Esophagus mucosa (tissue), 1 donor: ENCODE measurements at places on chromosomes 16 and 17. TPM values are rescaled to one million over a fixed set of nuclear protein-coding genes. Genes with fewer than 3 reads are reported as not detected.
A peak's percentile ranks its signal among the peaks of the same experiment; 100 is the strongest.

DNA sequence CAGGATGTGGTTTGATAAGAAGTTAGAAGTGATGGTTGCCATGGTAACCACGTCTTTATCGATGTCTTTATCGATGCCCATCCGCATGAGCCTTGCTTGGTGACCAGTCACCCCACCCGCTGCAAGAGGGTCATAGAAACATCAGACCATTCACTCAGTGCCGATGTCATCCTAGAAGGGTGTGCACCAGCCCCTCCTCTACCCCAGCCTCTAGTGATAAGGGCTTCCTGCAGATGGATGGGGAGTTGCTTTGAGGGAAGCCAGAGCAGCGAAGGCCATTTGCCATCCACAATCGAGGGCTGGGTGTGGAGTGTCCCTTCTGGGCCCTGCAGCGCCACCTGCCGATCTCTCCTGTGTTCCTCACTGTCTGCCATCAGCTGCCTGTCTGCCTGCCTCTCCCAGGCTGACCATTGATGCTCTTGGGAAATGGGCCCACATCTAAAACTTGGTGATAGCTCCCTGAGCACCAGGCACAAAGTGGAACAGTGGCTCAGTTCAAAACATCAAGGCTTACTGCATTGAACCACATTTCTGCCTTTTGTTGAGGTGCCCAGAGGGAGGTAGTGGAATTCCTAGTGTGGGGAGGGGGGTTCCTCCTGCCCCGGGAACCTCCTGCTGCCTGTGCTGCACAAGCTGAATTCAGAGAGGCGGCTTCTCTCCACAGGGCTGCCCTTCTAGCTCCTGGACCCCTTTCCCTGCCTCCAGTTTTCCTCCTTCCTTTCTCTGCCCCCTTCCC, 8.9 kb downstream of the CALB2 start:
- ATAC-seq, result peak; percentile 72

Gene DNAH2
- 0.04 TPM for total RNA-seq

- no peak for ATAC-seq
Measured at GRCh38 chr16:19837331-19837980, 47.2 kb downstream of the GPRC5B start.

DNA sequence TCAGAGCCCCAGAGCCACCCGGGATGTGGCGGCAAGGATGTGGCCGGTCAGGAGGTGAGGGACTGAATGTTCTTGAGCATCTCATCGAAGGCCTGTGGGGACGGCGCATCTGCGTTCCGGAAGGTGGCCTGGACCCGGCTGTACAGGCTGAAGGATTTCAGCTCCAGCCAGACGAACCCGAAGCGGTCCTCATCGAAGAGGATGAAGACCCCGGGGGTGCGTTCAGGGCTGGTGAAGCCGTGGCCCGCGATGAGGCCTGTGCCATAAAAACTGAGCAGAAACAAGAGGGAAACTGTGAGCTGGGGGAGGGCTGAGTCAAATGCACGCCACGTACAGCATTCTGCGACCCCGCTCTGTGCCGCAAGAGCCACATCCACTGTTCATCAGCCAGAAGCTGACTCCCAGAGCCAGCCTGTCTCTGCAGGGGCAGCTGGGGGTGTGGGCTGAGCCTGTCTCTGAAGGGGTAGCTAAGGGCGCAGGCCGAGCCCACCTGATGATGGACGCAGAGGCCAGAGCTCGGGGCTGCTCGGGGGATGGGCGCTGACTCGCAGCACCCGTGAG, 14.1 kb upstream of the C16orf95 start:
- ATAC-seq, result no peak

Gene TTLL6
- total RNA-seq, result 0.12 TPM

- no peak for ATAC-seq
Measured at GRCh38 chr16:51159296-51159695, 8.2 kb upstream of the SALL1 start.

GRCh38 chr16:47600376-47600775, 139.2 kb downstream of the PHKB start:
- no peak for ATAC-seq

DNA sequence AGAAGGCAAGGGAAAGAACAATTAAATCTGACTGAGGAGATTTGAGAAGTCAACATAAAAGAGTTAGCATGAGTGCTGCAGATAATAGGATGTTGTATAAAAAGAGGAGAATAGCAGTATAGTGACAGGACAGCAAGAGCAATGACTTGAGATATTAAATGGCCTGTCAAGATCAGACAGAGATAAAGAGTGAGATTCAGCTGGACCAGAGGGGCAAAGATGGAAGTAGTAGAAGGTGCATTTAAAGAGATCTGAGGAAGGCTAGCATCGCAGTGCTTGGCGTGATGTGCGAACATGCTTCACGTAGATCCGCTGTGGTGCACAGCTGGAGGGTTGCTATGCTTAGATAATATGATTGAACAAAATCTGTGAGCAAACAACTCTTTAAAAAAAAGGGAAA, 1422.6 kb upstream of the CDH8 start:
- no peak for ATAC-seq

Gene PRDM7
- not detected for total RNA-seq

- no peak for ATAC-seq
Measured at GRCh38 chr17:80961541-80962330, 29.9 kb upstream of the CHMP6 start.

Gene KRT17
- 380 TPM for total RNA-seq

- ATAC-seq, result peak; percentile 67
Measured at GRCh38 chr16:84284154-84284722, 10.4 kb upstream of the WFDC1 start.

Gene SLFN14
- not detected for total RNA-seq

DNA sequence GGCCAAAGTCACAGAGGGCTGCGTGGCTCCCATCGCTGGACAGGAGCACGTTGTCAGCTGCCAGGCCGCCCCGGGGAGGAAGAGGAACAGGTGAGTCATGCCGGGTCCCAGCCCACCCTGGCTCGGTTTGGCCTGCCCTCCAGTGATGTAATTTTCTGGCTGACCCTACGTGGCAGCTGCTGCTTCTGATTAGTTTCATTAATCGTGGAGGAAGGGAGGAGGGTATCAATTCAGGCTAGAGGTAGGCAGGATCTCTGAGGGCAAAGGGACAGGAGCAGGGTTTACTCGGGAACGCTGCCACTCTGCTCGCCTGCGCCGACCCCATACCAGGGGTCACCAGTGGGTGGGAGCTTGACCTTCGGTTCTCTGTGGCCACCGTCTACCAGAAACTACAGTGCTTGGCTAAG, 11.7 kb upstream of the SPATA32 start:
- no peak for ATAC-seq

GRCh38 chr16:10080051-10080772, 102.0 kb downstream of the GRIN2A start:
- ATAC-seq, result peak; percentile 79

Gene NAGS
- 2.4 TPM for total RNA-seq

- no peak for ATAC-seq
Measured at GRCh38 chr17:73320601-73321264, 8.9 kb upstream of the CDC42EP4 start.

Gene ZPBP2
- total RNA-seq, result not detected

DNA sequence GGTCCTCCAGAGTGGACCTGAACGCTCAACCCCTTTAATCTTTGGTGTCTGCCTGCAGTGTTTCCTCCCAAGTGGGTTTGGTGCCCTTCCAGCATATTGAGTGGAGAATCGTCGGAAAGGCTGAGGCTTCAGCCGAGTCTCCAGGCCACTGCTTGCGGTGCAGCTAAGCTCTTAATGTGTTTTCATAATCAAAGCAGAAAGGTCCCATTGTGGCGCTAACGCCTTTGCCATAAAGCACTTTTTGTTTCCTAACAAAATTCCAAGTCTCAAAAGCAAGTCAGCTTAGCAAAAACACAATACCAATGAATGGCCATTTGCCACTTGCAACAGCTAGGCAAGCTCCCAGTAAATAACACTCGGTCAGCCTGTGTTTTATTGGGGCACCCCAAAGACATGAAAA, 57.6 kb downstream of the KSR1 start:
- ATAC-seq, result no peak

DNA sequence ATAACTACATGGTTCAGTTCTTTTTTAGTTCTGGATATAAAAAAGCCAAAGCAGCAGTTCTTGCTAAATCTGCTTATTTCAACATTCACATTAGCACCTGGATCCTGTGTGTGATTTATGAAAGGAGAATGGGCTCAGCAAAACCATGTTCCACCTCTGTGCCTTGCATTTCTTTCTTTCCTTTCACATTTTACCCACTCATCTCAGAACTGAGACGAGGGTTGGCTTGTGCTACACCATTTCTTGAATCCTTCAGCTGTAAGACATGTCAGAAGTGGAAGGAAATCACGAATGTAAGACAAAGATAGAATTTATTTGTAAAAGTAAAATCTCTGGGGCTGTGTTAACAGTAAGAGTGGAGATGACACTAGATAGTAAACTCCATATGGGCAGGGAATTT, 1.2 kb upstream of the UTP6 start:
- no peak for ATAC-seq

Gene SLC52A1
- total RNA-seq, result 0.68 TPM

DNA sequence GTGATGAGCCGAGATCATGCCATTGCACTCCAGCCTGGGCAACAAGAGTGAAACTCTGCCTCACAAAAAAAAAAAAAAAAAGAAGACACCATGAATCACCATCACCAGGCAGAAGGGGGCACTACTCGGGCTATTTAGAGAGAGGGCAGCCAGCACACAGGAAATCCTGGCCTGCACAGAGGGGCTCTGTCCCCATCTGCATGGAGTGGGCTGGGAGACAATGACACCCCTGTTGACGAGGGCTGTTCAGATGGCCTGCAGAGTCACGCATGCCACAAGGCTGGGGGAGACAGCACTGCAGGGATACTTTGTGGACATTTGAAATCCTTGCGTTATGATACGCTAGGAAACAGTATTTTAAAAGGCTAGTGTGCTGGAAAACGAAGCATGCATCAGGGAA, 48.3 kb downstream of the CUEDC1 start:
- no peak for ATAC-seq

Gene LGALS9
- 22.6 TPM for total RNA-seq
